HS-5 (cell line): ENCODE measurements at places on chromosomes 3 and 15.

- DNase-seq: no peak
These were observed 90.0 kb downstream of the FAM174B start for GRCh38 chr15:92565351-92566125.

- DNase-seq: no peak
These were observed 12.2 kb downstream of the TMCC1 start for GRCh38 chr3:129881261-129881660.

- DNase-seq: no peak
These were observed 5.4 kb downstream of the IFT122 start for GRCh38 chr3:129445471-129445870.

DNA sequence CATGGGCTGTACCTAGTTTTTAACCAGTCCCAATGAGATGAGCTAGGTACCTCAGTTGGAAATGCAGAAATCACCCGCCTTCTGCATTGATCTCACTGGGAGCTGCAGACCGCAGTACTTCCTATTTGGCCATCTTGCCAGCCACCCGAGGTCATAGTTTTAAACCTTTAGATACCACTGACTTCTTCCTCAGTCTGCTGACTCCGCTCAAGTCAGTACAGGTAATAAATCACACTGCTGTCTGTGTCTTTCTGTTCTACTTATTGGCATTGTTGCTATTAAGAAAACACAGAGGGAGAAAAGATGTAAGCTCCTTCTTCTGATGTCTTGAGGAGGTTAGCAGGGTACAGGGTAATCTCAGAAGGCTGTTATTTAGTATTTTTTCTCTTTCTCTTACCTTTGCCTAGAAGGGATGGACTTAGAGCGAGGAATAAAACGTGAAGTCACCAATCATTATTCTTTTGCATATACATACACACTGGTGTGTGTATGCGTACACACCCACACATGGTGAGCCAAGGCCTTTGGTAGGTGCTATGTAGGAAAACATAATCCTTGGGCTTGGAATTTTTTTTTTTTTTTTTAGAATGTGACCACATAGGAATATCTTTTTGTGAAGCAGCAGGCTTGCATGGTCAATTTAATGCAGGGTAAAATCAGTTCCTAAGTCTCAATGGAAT lies 197.2 kb downstream of the EDEM1 start:
- DNase-seq: no peak

GRCh38 chr15:65829130-65829764 lies 37.2 kb upstream of the DENND4A start:
- no peak for DNase-seq

DNA sequence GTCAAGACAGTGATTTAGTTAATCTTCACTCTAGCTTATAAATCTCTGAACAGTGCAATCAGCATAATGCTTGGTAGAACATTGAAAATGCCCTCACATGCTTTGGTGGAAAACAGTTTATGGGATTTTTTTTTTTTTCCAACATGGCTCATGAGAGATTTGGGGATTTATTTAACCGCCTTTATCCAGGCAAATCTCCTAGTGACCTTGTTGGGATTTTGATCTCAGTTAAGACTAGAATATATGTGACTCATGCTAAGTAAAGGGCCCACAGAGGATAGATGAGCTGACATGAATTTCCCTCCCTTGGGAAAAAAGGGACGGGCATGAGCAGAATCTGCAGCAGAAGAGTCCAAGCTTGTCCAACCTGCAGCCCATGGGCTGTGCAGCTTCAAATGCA lies 18.7 kb downstream of the LRTM1 start:
- DNase-seq: no peak

GRCh38 chr15:31236184-31237042 lies 90.2 kb upstream of the KLF13 start:
- DNase-seq: peak; percentile 79

GRCh38 chr3:186614597-186615483 lies 2.0 kb downstream of the AHSG start:
- peak; percentile 42 for DNase-seq

DNA sequence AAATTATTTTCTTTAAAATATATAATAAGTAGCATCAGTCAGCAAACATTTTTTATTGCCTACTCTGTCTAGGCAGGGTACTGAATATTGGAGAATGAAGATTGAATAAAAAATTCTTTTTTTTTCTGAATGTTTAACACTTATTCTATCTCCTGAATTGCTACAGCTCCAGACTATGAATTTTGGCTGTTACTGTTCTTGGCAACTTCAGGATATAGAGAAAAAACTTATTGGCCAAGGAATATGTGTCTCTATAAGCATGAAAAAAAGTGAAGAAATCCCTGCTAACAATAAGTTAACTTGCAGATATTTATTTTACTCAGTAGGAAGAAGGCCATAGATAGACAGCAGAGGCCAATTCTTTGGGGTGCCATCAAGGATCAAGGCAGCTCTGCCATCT lies 309.6 kb downstream of the RBMS3 start:
- DNase-seq: no peak

DNA sequence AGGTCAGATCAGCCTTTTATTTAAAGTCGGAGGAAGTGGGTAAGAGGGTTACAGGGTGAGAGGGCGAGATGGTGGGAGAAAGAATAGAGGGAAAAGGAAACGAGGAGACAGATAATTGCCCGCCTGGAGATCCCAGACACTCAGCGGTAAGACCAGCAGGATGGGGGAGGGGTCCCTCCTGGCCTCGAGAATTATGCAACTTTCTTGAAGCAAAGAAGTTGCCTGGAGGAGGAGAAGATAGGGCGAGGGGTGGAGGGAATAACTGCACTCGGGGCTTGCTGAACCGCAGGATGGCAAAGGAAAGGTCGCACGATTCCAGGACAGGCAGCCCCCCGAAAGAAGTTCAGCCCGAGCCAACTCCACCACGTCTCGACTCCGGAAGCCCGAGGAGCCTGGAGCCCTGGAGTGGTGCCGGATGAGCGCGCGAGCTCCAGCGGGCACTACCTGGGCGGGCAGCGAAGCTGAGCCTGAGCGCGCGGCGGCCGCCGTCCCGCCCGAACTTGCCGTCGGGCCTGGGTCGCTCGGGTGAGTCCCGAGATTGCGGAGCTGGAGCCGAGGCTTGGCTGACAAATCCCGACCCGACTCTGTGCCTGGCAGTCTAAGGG lies 402 bp downstream of the WWTR1 start:
- DNase-seq: peak; percentile 26

- no peak for DNase-seq
These were observed 68.7 kb downstream of the GSK3B start for GRCh38 chr3:120025520-120025919.

DNA sequence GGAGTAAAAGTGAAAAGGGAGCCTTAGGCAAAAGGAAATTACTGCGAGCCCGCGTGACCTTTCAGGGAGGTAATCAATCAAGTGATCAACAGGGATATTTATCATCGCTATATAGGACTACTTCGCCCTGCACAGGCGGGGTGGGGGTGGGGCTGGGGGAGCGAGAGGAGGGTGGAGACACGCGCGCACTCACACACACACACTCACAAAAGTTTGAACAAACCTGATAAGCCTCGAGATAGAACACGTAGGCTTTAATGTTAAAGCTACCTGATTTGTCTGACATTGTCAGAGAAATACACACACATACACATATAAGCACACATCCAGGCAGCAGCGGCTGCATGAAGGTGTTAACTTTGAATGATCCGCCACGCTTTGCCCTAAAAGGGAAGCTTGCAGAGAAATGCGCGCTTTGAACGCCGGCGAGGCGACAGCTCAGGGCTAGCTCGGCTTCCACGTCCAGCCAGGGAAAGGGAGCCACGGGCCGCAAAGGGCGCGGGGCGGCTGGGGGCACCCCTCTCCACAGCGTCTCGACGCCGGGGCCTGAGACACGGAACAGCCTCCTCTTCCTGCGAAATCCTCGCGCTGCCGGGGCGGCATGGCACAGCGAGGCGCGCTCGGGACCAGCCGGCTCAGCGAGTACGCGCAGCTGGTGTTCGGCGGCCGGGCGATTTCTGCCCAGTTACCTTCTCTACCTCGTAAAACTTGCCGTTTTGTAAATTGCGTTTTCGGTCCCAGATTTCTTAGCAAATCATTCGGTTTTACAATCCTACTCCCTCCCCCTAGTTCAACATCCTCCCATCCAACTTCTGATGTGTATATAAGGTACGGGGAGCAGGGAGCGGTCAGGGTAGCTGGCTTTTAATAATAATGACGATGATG lies 4.8 kb upstream of the MECOM start:
- no peak for DNase-seq

- DNase-seq: no peak
These were observed 190.1 kb downstream of the TBC1D5 start for GRCh38 chr3:17552351-17552750.

- no peak for DNase-seq
These were observed 3.8 kb upstream of the LOXL1 start for GRCh38 chr15:73922186-73923151.

DNA sequence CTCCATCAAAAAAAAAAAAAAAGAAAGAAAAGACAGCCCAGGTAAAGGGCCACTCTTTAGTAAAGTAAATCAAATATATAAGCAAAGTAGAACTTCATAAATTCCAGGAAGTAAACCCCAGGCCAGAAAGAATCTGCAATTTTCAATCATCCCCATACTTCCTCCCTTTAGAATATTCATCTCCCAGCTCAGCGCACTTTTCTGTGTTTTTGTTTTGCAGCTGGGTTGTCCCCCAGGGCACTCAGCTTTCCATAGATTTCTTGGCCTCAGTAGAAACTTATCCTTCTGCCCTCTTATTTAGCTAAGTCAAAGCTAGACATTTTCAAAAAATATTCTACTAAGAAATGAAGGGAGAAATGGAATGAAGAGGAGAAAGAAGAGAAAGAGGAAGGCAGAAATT lies 24.0 kb upstream of the SPRED1 start:
- no peak for DNase-seq
